ENCODE measurements at places on chromosomes 4 and X.

DNA sequence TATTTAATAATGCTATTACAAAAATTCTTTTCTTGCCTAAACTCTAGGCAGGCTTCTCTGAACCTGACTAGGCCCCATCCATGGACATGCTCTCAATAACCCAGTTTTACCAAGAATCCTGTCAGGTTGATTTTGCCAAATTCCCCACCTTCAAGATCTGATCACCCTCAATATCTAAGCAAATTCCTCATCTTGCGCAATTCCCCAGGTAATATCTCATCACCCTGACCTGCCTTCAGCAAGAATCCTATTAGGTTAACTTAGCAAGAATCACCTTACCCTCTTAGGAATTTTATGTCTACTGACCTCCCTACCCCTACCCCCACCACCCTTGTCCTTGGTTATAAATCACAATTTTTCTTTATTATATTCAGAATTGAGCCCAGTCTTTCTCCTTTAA lies 579.1 kb downstream of the C4orf33 start:
- no peak for DNase-seq

DNA sequence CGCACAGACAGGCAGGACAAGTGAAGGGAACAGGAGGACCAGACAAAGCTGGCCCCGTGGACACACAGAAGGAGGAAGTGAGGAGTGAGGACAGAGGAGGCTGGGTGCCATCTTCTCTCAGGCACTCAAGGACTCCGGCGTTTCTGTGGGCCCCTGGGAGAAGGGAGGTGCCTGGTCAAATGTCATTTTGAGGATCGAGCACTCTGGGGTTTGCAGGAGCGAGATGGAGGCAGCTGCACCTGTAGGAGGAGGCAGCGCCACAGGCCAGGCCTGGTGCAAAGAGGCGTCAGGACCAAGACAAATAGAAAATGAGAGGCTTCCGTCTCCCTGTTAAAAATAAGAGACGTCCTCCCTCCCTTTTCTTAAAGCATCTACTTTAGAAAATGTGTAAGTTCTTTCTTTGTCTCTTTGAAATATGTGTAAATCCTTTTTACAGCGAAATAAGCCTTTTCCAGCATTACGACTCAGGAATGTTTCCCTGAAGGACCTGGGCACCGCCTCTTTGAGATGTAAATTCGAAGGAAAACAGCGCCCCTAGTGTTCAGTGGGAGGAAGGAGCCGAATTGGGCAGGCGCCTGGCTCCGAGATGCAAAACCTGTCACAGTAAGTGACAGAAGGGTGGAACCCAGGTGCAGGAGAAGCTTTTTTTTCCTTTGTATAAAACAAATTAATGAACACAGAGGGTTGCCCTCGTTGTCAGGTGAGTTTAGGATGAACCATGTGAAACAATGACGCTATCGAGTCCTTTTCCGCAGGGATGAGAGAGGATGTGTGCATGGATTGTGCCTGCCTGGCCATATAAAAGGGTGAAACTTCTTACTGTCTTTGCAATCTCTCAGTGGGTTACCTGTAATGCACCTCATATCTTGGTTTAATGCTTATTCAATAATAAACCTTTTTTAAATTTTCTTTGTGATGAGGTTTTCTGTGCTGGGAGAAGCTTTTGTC lies 1.4 kb upstream of the C4orf50 start:
- DNase-seq, result peak; percentile 22

- no peak for DNase-seq
These were observed 452.5 kb downstream of the IL15 start for GRCh38 chr4:142088906-142089305.

- DNase-seq, result no peak
These were observed 61.2 kb upstream of the RAI2 start for GRCh38 chrX:17922303-17922702.

DNA sequence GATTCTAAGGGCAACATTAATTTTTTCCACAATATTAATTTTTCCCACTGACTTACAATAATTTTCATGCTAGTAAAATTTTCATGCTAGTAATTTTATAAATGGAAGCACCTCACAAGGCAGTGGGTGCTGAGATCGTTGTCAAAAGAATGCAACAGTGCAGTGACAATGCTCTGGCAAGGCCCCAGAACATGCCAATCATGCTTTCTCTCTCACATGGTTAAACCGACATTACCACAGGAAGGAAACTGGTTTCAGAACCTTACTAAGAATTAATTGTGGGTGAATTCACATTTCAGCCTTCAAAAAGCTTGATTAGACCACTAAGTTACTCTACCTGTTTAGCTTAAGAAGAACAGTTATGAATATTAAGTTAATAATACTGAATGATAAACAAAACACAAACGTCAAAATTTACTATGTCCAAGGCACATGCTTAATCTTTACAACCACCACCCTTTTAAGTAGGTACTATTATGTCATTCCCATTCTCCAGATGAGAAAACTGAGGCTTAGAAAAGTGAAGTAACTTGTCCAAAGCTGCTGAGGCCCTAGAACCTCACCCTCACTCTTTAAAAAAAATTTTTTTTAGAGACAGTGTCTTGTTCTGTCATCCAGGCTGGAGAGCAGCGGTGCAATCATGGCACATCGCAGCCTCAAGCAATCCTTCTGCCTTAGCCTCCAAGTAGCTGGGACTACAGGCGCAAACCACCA lies 10.0 kb upstream of the OPHN1 start:
- no peak for DNase-seq

GRCh38 chr4:186500721-186501304 lies 54.6 kb downstream of the MTNR1A start:
- DNase-seq, result no peak

GRCh38 chrX:384861-385260 lies 1.8 kb downstream of the PPP2R3B start:
- no peak for DNase-seq

DNA sequence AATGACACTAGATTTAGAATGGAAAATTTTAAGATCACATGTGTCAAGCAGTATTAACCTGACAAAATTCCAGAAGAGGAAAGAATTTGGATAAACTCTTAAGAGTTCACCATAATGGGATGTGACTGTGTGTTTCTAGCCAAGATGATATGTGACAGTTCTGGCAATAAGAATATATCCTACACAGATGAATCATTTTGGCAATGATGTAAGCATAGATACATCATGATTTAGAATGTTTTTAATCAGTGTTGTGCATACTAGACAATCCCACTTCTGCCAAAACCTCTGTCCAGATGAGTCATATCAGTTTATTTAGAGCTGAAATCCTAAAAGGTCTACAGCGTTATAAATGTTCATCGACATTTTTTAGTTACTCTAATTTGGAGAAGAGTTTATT lies 48.8 kb downstream of the PTCHD1 start:
- no peak for DNase-seq

DNA sequence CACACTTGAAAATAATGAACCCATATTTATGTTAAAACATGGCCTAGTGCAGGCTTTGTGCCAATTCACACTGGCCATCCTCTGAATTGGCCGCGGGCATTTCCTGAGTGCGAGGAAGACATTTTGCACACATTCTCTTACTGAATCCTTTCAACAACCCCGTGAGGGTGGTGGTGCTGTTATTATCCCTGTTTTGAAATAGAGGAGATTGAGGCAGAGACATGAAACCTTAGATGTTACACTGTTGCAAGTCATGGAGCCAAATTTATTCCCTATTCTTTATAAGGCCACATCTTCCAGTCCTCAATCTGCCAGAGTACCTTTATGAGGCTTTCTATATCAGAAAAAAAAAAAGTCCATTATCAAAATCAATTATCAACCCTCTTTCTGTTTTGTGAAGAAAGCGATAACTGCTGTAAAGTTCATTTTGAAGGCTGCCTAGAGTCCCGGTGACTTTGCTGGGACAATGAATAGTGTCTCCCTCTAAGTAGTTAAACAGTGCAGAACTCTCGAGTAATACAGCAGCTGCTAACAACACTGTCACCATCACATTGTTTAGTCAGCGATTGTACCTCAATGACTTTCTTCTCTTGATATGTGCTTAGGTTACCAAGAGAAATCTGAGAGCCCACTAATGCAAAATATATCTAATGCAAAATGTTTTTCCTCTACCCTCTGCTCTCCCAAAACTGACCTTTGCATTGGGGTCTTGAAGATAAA lies 242.3 kb upstream of the PPARGC1A start:
- no peak for DNase-seq

GRCh38 chr4:5887361-5888221 lies 5.3 kb downstream of the CRMP1 start:
- no peak for DNase-seq

DNA sequence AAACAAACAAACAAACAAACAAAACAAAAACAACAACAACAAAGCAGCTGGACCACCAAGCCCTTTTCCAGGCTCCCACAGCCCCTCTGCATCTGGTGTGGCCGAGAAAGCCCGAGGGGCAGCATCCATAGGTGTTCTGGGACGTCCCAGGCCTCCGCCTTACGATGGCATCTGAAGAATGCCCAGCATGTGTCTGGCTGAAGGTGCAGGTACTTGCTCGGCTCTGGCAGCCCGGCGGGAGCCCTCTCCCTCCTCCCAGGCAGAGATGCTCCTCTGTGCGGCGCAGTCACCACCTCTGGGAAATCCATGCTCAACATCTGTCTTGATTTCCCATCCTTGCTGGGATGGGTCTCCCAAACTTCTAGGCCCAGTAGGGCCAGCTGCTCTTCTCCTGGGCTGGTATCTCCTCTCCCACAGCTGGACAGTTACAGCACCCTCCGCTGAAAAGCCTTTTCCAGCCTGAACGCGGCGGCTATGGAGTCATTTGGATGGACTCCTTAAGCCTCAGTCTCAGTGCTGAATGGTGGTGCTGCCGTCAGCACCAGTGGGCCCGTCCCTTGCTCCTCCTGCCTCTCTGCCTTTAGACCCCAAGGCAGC lies 4.3 kb downstream of the PSAPL1 start:
- DNase-seq, result no peak

DNA sequence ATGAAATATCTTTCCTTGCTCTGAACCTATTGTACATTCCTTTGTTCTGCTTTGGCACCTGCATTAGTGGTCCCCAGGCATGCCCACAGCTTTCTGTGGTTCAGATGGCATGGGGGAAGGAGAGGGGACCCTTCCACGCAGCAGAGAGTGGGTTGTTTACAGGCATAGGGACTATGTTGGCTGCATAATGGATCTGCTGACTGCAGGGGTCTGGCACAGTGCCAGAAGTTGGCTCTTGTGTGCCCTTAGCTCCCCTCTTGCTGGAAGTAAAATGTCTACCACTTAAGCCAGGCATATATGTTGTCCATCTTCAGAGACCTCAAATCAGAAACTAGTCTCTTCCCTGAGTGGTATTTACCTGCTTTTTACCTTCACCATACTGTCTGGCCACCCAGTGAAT lies 651.9 kb upstream of the PCDH7 start:
- no peak for DNase-seq

DNA sequence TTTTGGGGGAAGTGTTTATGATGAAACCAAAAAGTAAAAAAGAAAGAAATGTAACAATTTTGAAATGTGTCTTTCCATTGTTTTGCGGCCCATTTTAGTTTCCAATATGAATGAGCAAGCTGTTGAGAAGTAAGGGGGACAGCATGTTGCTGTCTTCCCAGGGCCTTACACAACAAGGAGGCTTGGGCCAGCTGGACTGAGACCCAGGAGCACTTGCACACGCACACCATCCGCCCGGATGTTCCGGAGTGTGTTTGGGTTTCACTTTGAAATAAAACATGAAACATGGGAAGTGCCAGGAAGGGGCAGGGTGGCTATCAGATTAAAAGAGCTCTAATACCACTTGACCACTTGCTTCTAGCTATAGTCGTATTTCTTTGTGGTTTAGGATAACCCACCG lies 144.4 kb downstream of the NHS start:
- no peak for DNase-seq

GRCh38 chrX:155143959-155144548 lies 72.2 kb upstream of the VBP1 start:
- no peak for DNase-seq

GRCh38 chr4:183139972-183140570 lies 41.0 kb downstream of the WWC2 start:
- DNase-seq, result no peak

GRCh38 chr4:108036213-108036612 lies 46.5 kb downstream of the HADH start:
- no peak for DNase-seq

GRCh38 chr4:100849319-100849718 lies 331.5 kb upstream of the EMCN start:
- no peak for DNase-seq

- peak; percentile 95 for DNase-seq
These were observed 278.3 kb downstream of the INPP4B start for GRCh38 chr4:142567620-142568451.

DNA sequence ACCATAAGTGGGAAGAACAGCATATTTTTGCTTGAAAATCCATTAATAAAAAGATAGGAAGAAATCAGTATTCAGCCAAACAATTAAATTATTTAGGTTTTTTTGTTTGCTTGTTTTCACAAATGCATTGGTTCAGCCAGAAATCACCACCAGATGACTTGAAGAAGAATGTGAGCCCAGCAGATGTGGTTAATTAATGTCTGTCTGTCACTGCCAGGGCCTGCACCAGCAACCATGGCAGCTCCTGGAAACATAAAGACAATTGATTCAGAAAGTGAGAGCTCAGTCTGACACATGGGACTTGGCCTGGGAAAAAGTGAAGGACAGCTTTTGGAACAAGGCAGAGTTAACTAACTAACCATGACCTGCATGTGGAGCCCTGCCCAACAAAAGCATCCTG lies 74.0 kb downstream of the MAOB start:
- no peak for DNase-seq

DNA sequence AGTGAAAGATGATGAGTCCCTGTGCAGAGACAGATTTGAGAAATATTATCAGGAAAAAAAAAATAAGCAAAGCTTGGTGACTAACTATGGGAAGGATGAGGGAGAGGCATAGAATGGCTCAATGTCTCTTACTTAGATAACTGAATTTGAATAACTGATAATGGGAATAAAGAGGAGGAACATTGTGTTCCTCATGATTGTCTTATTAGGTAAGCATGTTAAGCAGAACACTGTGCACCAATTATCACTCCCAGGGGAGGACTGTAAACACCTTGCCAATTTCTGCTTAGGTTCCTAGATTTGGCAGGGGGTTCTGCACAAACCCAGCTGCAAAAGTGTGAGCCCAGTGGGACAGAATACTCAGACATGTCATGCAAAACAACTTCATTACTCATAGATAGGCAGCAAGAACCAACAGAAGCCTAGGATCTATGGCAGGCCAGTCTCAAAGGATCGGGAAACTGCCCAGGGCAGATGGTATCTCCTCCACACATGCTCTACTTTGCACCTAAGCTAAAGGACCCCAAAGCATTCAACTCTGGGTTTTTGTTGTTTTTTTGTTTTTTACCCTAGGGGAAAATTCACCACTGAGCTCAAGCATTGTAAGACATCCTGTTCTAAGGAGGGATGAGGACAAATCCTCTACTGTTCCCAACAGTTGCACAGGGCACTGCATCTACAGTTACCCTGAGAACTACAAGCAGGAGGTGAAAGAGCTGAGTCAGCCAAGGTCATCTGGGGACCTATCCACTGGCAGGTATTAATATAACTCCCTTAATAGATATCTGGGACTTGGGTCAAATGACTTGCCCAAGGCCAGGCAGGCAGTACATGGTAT lies 907.0 kb downstream of the RAPGEF2 start:
- DNase-seq, result no peak

GRCh38 chrX:119017077-119017476 lies 42.7 kb downstream of the LONRF3 start:
- no peak for DNase-seq

GRCh38 chrX:42241421-42241820 lies 318.1 kb upstream of the CASK start:
- no peak for DNase-seq

GRCh38 chr4:98584265-98584664 lies 74.1 kb downstream of the TSPAN5 start:
- DNase-seq, result no peak
